Stimulated activated CD8-positive, alpha-beta memory T cell treated with anti-CD3 and anti-CD28 coated beads, Interleukin-7, amount 100 ng/mL, for 1 hour (primary cell): ENCODE measurements at places on chromosomes 2 and 18.

DNA sequence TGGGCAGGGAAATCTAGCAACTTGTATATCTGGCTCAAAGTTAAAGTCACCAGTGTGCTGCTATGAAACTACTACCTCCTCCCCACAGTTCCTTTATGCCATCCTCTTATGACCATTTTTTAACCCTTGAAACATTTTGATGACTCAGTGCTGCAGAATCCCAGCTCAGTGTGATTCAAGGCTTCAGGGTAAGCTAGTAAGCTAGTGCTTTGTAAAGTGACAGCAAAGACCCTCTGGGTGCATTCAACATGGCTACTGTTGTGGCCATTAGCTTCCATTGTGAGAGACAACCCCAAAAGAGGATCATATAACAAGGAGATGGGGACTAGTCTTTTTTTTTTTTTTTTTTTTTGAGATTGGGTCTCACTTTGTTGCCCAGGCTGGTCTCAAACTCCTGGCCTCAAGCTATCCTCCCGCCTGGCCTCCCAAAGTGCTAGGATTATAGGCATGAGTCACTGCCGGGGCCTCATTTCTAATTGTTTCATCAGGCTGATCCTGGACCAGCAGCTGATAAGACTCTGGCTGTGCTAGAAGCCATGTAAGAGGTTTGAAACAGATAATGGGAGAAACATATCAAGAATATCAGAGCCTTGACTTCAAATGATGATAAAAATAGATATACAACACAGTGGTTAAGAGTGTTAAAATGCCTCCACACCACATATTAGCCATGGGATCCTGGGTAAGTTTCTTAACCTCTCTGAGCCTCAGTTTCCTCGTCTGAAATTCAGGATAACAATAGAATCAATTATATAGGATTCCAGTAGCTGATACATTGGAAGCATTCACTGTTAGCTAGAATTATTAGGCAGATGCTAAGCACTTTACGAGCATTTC lies 65.7 kb upstream of the RTN4 start:
- no peak for DNase-seq

- no peak for DNase-seq
Measured at GRCh38 chr2:190210471-190210870, 109.2 kb downstream of the HIBCH start.

- DNase-seq = no peak
Measured at GRCh38 chr2:73999881-74000597, 15.3 kb downstream of the TET3 start.

GRCh38 chr18:59265246-59265973 lies 7.8 kb downstream of the RAX start:
- no peak for DNase-seq

- no peak for DNase-seq
Measured at GRCh38 chr2:181178823-181179412, 198.5 kb downstream of the UBE2E3 start.

- no peak for DNase-seq
Measured at GRCh38 chr2:55493220-55493619, 26.3 kb upstream of the CFAP36 start.

GRCh38 chr18:13635046-13635445 lies 91.3 kb downstream of the FAM210A start:
- no peak for DNase-seq

DNA sequence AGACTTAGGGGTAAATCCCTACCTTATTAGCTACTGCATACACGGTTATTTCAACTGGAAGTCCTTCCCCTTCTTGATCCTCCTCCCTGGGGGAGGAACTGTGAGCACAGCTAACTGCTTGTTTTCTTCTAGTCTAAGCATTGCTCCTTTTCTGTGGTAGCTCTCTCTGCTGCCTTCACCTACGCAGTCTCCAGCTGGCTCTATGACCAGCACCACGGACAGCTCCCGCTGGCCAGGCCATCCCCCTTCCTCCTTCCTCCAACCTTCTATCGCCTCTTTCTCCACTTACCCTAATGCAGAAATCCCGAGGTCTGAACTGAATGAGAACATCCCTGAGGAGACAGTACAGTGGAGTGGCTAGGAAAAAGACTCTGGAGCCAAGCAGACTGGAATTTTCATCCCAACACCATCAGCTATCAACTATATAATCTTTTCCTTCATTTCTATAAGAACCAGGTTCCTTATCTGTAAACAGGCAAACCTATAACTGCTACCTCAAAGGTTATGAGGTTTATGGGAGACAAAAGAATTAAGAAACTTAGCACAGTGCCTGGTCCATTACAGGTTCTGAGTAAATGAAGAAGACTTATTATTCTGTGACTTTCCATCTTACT lies 4.7 kb upstream of the CFAP65 start:
- no peak for DNase-seq

- no peak for DNase-seq
Measured at GRCh38 chr2:36493306-36493705, 104.7 kb downstream of the FEZ2 start.

- DNase-seq = no peak
Measured at GRCh38 chr2:23209059-23209458, 175.9 kb upstream of the KLHL29 start.

- DNase-seq = no peak
Measured at GRCh38 chr2:96679848-96680247, 37.3 kb downstream of the FER1L5 start.

- no peak for DNase-seq
Measured at GRCh38 chr2:38092196-38092902, 16.4 kb upstream of the CYP1B1 start.

GRCh38 chr2:17959833-17960232 lies 81.4 kb downstream of the KCNS3 start:
- DNase-seq = no peak

DNA sequence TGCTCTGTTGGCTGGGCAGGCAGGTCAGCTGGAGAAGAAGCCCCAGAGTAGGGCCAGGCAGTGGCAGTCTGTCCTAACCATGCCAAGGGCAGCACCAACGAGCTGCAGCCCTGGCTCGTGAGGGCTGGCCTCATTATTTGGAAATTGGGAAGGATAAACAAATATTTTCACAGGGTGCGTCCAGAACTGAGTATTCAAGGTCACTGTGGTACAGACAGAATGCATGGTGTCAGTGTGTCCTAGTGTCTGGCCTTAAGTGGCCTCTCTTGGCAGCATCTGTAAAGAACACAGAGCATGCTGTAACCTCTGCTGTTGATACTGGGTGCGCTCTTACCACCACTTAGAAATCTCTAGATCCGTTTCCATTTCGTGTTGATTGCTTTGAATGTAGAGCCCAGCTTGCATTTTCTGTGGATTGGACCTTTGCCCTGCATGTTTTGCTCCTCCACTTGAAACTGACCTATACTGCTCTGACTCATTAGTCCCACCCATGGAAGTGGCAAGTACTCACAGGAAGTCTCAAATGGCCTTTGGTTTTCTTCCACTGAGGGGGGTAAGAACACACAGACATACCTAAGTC lies 88.2 kb downstream of the GREB1L start:
- DNase-seq = no peak

- no peak for DNase-seq
Measured at GRCh38 chr18:57410749-57411148, 24.4 kb upstream of the ONECUT2 start.

DNA sequence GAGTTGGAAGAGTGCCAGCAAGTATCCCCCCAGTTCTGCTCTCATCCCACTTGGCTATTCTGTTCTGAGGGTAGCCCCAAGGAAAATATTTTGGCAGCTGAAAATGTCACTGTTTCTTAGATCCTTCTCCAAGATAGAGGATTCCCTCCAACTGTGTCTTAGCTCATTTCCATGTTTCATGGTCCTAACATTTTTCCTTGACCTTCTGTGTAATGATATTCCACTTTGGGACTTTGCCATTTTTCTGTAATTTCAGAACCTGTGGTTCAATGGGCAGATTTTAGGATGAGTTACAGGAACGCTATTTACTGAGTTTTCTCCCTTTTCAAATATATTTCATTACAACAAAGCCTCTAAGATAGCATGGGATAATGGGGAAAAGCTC lies 34.7 kb downstream of the NHEJ1 start:
- DNase-seq = no peak

- no peak for DNase-seq
Measured at GRCh38 chr2:74502147-74502719, 2.8 kb upstream of the LBX2 start.

GRCh38 chr18:58402247-58402646 lies 226.6 kb downstream of the ALPK2 start:
- no peak for DNase-seq

DNA sequence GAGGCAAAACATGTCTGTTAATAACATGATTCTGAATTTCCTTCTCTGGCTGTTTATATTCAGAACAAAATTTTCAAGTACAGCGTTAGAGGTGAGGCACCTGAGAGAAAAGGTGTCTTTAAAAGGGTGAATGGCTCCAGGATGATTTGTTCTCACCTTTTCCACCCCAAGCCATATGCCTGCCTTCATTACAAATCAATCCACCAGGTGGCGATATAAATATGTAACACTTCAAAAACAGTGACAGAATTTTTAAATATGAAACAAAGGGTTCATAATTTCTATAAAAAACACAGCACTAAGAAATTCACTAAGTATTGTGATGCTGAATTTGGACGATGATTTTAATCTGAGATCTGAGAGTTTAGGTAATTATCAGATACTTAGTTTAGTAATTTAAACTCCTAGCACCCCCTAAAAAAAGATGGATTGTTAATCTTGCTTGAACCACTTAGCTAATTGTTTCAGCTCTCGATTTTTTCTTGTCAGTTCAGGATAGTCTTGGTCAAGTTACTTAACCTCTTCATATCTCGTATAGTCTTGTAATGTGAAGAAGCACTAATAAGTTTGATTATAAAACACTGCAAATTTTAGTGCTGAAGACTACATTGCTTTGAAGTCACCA lies 528.8 kb downstream of the CPS1 start:
- no peak for DNase-seq

DNA sequence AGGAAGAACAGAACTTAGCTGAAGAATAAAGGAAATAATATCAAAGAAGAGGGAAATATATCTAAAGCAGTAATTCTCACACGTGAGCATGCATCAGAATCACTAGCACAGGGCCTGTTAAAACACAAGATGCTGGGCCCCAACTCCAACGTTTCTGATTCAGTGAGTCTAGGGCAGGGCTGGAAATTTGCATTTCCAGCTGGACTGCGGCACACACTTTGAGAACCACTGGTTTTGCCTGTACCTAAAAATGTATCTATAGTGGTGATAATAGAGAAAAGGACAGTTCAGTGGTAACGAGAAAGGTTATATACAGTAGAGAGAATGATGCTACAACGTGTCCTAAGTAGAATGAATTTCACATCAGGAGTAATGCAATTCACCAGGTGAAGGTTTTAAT lies 11.2 kb downstream of the REV1 start:
- DNase-seq = no peak

DNA sequence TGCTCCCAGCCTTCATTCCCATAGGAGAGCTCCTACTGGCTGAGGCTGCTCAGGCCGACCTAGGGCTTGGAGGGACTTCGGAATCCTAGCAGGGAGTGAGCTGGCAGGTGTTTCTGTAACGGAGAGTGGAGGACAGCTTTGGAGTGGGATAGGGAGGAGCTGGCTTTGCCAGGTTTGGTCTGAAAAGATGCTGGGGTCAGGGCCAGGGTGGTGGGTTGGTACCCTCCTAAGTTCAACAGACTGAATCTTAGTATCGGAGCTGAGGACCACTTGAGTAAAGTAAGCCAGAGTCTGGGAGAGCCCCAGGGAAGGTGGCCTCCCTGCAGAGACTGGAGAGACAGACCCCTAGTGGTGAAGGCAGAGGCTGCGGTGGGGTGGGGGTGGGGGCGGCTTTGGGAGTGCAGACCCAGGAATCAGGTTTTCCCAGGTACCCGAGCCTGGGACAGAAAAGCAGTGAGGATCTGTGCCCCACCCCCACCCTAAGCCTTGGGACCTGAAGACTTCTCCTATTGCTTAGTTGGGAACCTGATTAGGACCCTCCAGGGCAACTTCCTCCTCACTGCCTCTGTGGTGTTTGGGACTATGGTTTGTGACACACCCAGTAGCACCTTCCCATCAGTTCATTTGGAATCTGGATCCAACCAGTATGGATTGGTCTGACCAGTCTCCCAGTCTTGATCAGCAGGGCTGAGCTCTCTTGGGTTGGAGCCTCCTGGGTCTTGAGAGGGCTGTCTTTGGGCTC lies 3.0 kb downstream of the CNNM4 start:
- no peak for DNase-seq

DNA sequence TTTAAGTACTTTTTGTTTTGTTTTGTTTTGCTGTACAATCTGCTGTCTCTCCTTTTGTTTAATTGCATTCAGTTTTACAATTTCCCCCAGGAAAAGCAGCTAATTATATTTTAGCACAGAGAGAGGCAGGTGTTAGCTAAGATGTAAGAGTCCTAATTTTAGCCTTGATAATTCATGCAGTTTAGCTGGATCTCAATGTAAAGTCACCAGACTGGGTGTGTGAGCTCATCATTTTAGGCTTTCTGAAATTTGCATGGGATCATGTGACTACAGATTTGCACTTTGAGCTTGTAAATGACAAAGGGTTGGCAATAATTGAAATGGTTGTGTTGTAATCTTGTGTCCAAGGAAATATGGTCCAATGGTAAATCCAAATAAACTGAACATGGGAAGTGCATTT lies 68.5 kb downstream of the ETAA1 start:
- DNase-seq = no peak

DNA sequence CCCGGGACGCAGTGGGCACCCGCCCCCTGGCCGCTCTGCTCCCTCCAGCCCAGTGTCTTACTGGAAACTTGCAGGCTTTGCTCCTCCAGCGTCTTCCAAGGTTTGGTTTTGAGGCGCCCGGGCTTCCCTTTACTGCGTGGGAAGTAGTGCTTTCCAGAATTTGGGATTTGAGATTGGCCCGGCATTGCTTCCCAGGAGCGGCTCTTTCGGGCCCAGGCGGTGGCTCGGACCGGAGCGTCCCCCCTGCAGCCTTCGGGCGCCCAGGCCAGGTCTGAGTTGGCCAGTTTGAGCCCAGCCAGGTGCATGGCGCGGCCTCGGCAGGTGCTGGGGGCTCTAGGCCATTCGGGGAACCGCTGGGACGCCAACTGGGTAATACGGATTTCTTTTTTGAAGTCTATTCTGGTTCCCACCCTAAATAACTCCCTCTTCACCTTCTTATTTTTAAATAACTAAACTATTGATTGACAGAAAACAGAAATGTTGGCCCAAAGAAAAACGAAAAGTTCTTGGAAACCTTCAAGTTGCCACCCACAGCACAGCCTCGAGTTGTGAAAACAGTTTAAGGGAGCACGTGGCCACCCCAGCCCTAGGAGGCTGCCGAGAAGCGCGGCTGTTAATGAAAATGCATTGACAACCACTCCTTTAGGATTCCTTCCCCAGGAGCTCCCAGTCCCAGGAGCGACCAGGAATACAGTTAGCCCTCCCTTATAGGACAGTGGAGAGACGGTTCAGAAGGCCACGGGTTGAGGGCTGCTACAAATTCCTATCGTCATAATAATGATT lies 766 bp downstream of the SNTG2 start:
- DNase-seq = no peak

GRCh38 chr2:58720770-58721697 lies 479.9 kb upstream of the FANCL start:
- DNase-seq = no peak

GRCh38 chr18:55226044-55226443 lies 266.8 kb upstream of the CCDC68 start:
- DNase-seq = no peak
